ENCODE measurements at places on chromosomes 12 and 14. TPM values are rescaled to one million over a fixed set of nuclear protein-coding genes. Genes with fewer than 3 reads are reported as not detected.

The FAM90A1 gene
- not detected for total RNA-seq

The TEX52 gene
- total RNA-seq: not detected

The ADCY4 gene
- 7.9 TPM for total RNA-seq

The ACSM4 gene
- total RNA-seq: not detected

Measured in CD8-positive, alpha-beta T cell (primary cell).